ENCODE measurements at places on chromosomes 7 and 10.

GRCh38 chr10:84695902-84696301 lies 367.5 kb downstream of the CCSER2 start:
- no peak for DNase-seq
- no peak overlapping the region for H3K4me3 ChIP-seq
- no peak overlapping the region for H3K27ac ChIP-seq
- H3K27me3 ChIP-seq, result no peaks in the 10 kb centered on the region

GRCh38 chr7:21550821-21551531 lies 8.1 kb downstream of the DNAH11 start:
- no peak overlapping the region for H3K27ac ChIP-seq
- no peaks in the 10 kb centered on the region for H3K4me1 ChIP-seq
- H3K36me3 ChIP-seq, result no peaks in the 10 kb centered on the region
- DNase-seq, result no peak
- H3K27me3 ChIP-seq, result no peaks in the 10 kb centered on the region

- no peak for DNase-seq
- no peaks in the 10 kb centered on the region for H3K27me3 ChIP-seq
- H3K4me3 ChIP-seq, result no peak overlapping the region
- H3K4me1 ChIP-seq, result no peaks in the 10 kb centered on the region
- no peak overlapping the region for H3K27ac ChIP-seq
Measured at GRCh38 chr7:49091519-49091918, 167.2 kb downstream of the CDC14C start.

- no peaks in the 10 kb centered on the region for H3K27me3 ChIP-seq
- no peaks in the 10 kb centered on the region for H3K36me3 ChIP-seq
- no peak for DNase-seq
- H3K4me3 ChIP-seq, result no peak overlapping the region
- no peaks in the 10 kb centered on the region for H3K4me1 ChIP-seq
Measured at GRCh38 chr7:134827889-134828288, 48.5 kb downstream of the CALD1 start.

GRCh38 chr7:132179080-132179430 lies 397.2 kb downstream of the PLXNA4 start:
- DNase-seq, result no peak
- no peaks in the 10 kb centered on the region for H3K4me1 ChIP-seq
- no peaks in the 10 kb centered on the region for H3K36me3 ChIP-seq
- H3K4me3 ChIP-seq, result no peak overlapping the region

DNA sequence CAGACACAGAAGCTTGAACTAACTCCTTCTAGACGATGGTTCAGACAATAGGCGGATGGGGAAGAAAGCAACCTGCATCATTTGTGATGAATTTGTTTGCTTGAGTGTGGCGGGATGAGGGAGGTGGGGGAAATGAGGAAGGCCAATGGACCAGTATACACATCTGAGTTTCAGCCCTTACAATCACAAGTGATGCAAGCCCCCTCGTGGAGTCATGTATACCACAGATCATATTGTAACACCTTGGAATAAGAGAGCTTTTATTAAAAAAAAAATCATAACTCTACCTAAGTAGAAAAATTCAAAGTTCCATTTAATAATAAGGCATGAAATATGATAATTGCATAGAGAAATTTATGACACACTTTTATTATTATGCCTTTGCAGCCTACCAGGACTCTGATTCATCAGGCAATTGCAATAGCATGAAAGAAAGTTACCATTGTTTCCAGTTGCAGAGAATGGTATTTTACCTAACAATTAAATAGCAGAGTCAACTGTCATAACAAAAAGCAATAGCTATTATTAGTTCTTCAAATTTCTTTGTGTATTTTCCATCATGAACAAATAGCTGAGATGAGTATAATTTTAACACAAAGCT lies 230.2 kb upstream of the AKR1E2 start:
- no peak overlapping the region for H3K4me3 ChIP-seq
- no peaks in the 10 kb centered on the region for H3K36me3 ChIP-seq
- no peaks in the 10 kb centered on the region for H3K27me3 ChIP-seq
- DNase-seq, result no peak
- no peaks in the 10 kb centered on the region for H3K4me1 ChIP-seq
- H3K27ac ChIP-seq, result no peak overlapping the region

- no peak for DNase-seq
- no peak overlapping the region for H3K27ac ChIP-seq
Measured at GRCh38 chr10:125160856-125161706, 718 bp upstream of the CTBP2 start.

DNA sequence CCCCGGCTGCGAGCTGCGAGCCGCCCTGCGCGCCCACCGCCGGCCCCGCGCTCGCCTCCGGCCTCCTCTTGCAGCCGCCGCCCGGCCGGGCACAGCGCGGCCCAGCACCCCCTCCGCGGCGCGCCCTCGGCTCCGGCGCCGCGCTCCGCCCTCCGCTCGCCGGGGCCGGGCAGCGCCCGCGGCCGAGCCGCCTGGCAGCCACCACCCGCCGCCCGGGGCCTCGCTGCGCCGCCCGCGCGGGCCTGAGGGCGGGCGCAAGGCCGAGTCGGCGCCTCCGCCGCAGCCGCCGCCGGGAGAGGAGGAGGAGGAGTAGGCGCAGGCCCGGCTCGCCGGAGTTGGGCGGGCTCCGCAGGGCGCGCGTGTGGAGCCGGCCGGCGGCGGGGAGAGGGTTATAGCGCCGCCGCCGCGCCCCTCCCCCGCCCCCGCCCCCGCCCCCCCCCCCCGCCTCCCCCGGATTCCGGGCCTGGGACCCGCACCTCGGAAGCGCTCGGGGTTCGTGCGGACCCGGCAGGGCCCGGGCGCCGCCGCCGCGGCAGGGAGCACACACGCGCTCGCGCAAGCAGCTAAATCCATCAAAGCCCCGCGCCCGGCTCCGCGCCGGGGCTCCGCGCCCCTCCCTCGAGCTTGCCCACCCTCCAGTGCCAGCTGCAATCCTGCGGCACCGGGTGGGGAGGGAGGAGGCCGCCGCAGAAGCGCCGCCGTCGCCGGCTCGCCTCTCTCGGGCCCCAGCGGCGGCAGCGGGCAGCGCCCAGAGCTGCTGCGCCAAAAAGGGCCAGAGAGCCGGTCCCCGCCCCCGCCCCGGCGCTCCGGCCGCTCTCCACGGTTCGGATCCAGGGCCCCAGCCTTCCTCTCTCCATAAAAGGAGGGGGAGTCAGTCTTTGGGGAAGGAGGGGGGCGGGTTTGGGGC lies at the start of gene PDGFA:
PDGFA (minus strand) TSS at position 363 of the 907 bp plus-strand sequence. CDS start 845 bp downstream, outside the sequence.
- peaks cover 2% of the 10 kb centered on the region for H3K27me3 ChIP-seq
- H3K36me3 ChIP-seq, result no peaks in the 10 kb centered on the region
- no peak for DNase-seq
- H3K27ac ChIP-seq, result no peak within 1 kb of the TSS

DNA sequence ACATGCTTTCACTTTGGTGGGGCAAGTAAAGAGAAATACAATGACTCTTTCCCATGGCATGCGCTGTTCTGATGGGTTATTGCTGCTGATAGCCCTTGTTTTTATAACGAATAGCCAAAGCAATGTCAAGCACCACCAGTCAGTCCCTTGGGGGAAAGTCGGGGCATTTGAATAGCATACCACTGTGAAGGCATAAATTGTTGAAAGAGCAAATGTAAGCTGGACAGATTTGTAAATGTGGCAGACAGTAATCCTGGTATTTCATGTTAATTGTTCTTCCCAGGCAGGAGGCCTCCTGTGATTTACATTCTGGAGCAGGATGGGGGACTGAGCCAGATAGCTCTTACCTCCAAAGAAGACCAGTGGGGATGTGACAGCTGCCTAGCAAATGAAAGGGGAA lies 293.3 kb downstream of the ADRA2A start:
- H3K4me3 ChIP-seq, result no peak overlapping the region
- no peaks in the 10 kb centered on the region for H3K4me1 ChIP-seq
- H3K36me3 ChIP-seq, result no peaks in the 10 kb centered on the region
- no peak for DNase-seq

GRCh38 chr10:46080886-46081285 lies 34.8 kb upstream of the MSMB start:
- H3K4me1 ChIP-seq, result no peaks in the 10 kb centered on the region
- no peak overlapping the region for H3K4me3 ChIP-seq
- no peaks in the 10 kb centered on the region for H3K27me3 ChIP-seq
- no peak overlapping the region for H3K27ac ChIP-seq
- H3K36me3 ChIP-seq, result no peaks in the 10 kb centered on the region
- DNase-seq, result no peak

GRCh38 chr10:18737841-18738240 lies 78.6 kb downstream of the ARL5B start:
- no peaks in the 10 kb centered on the region for H3K4me1 ChIP-seq
- no peak overlapping the region for H3K27ac ChIP-seq
- no peak for DNase-seq
- no peaks in the 10 kb centered on the region for H3K36me3 ChIP-seq
- H3K27me3 ChIP-seq, result no peaks in the 10 kb centered on the region

GRCh38 chr10:69803809-69804208 lies 2.1 kb downstream of the COL13A1 start:
- no peaks in the 10 kb centered on the region for H3K36me3 ChIP-seq
- no peak overlapping the region for H3K4me3 ChIP-seq
- no peak for DNase-seq
- no peaks in the 10 kb centered on the region for H3K4me1 ChIP-seq
- H3K27me3 ChIP-seq, result peaks cover 10% of the 10 kb centered on the region

GRCh38 chr7:69567800-69568199 lies 30.5 kb upstream of the AUTS2 start:
- DNase-seq, result no peak
- H3K36me3 ChIP-seq, result no peaks in the 10 kb centered on the region
- H3K27ac ChIP-seq, result no peak overlapping the region
- no peak overlapping the region for H3K4me3 ChIP-seq
- H3K27me3 ChIP-seq, result no peaks in the 10 kb centered on the region

- no peak overlapping the region for H3K27ac ChIP-seq
- peaks cover 3% of the 10 kb centered on the region for H3K27me3 ChIP-seq
- no peak for DNase-seq
- no peaks in the 10 kb centered on the region for H3K4me1 ChIP-seq
- no peak overlapping the region for H3K4me3 ChIP-seq
Measured at GRCh38 chr7:106127984-106128780, 16.1 kb upstream of the SYPL1 start.

DNA sequence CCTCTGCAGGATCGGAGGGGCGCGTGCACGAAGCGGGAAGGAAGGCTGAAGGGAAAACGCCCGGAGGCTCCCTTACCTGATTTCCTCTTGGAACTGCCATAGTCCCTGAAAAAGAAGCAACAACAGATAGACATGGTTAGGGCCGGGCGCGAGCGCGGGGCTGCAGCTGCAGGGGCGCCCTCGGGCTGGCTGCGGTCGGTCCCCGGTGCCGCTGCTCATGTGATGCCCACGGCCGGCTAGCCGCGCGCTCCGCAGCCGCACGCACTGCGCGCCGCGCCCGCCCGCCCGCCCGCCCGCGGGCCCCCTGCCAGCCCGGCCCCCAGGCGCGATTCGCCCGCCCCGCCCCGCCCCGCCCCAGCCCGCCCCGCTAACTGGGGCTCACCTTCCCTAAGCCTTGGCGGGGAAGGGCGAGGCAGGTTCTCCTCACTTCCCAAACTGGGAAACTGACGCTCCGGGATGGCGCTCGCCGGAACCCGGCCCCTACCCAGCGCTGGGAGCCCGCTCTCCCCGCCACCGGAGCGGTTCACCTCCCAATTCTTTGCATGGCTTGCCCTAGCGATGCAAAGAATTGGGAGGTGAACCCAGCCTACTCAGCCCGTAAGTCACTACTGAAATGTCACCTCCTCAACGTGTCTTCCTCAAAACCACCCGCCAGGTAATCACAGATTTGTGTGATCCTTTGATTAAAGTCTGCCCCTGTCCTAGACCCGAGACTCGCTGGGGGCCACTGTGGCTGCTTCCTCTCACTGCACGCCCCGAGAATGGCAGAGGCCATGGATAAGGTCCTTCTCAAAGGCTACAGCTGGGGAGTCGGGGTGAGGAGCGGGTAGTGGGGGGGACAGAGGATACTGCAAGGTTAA lies 162.2 kb downstream of the SH3PXD2A start:
- peak overlapping the region; percentile 99 for H3K4me3 ChIP-seq
- DNase-seq, result no peak
- no peaks in the 10 kb centered on the region for H3K36me3 ChIP-seq
- peaks cover 45% of the 10 kb centered on the region for H3K4me1 ChIP-seq

DNA sequence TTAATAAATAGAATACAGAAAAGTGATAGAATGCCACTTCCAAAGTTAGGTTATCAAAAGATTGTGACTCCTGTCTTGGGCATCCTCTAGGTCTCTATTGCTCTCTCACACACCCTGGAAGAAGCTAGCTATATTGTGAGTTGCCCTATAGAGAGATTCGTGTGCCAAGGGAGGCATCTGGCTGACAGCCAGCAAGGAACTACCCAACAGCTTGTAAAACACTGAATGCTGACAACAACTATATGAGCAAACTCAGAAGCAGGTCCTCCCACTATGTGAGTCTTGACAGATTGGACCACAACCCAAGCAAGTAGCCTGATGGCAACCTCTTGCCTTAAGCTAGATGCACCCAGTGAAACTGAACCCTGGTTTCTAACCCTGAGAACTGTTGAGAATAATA lies 55.7 kb upstream of the CDK14 start:
- DNase-seq, result no peak
- no peaks in the 10 kb centered on the region for H3K27me3 ChIP-seq
- H3K4me1 ChIP-seq, result no peaks in the 10 kb centered on the region
- no peak overlapping the region for H3K4me3 ChIP-seq
- no peak overlapping the region for H3K27ac ChIP-seq

DNA sequence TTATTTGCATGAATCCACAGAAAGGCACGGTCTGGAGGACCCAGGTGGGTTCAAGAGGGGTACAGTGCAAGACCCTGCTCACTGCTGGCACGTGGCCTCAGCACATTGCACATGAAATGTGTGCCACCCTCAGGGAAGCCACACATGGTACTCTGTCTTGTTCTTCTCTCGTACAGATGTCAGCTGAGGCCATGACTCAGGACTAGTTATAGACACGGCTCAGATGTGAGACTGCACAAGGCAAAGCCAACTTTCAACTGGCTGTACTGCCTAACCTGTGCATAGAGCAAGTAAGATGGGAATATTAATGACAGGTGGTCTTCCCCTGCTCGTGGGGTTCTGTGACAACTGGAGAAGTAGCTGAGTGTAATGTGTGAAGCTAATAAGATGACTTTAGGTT lies 249.4 kb upstream of the CTBP2 start:
- no peak for DNase-seq
- H3K4me1 ChIP-seq, result no peaks in the 10 kb centered on the region
- no peak overlapping the region for H3K4me3 ChIP-seq

GRCh38 chr7:138907850-138908249 lies 73.3 kb downstream of the KIAA1549 start:
- no peak overlapping the region for H3K27ac ChIP-seq
- H3K4me1 ChIP-seq, result no peaks in the 10 kb centered on the region

- H3K36me3 ChIP-seq, result no peaks in the 10 kb centered on the region
- no peak overlapping the region for H3K27ac ChIP-seq
- DNase-seq, result no peak
- H3K27me3 ChIP-seq, result no peaks in the 10 kb centered on the region
- no peaks in the 10 kb centered on the region for H3K4me1 ChIP-seq
- H3K4me3 ChIP-seq, result no peak overlapping the region
Measured at GRCh38 chr10:78602201-78602932, 466.4 kb upstream of the ZMIZ1 start.

- DNase-seq, result no peak
- H3K36me3 ChIP-seq, result no peaks in the 10 kb centered on the region
- H3K4me1 ChIP-seq, result no peaks in the 10 kb centered on the region
- peaks cover 1% of the 10 kb centered on the region for H3K27me3 ChIP-seq
- H3K27ac ChIP-seq, result no peak overlapping the region
Measured at GRCh38 chr7:142508251-142508650, 241.0 kb upstream of the PRSS1 start.

GRCh38 chr10:88332503-88333247 lies 250.4 kb downstream of the RNLS start:
- no peak overlapping the region for H3K27ac ChIP-seq
- no peak overlapping the region for H3K4me3 ChIP-seq
- H3K36me3 ChIP-seq, result no peaks in the 10 kb centered on the region
- peaks cover 6% of the 10 kb centered on the region for H3K4me1 ChIP-seq
